ENCODE measurements at places on chromosomes 6 and 20. TPM values are rescaled to one million over a fixed set of nuclear protein-coding genes. Genes with fewer than 3 reads are reported as not detected.

Gene TDP2
- 13.9 TPM for total RNA-seq

Gene MYT1
- not detected for total RNA-seq

Gene TMEM74B
- not detected for total RNA-seq

Gene MCCD1
- total RNA-seq = not detected

Gene HSPA1A
- 62.6 TPM for total RNA-seq

Gene CLVS2
- total RNA-seq = not detected

Gene SPEF1
- not detected for total RNA-seq
